GM06990 (cell line): ENCODE measurements at places on chromosomes 13 and 19.
A peak's percentile ranks its signal among the peaks of the same experiment; 100 is the strongest.

DNA sequence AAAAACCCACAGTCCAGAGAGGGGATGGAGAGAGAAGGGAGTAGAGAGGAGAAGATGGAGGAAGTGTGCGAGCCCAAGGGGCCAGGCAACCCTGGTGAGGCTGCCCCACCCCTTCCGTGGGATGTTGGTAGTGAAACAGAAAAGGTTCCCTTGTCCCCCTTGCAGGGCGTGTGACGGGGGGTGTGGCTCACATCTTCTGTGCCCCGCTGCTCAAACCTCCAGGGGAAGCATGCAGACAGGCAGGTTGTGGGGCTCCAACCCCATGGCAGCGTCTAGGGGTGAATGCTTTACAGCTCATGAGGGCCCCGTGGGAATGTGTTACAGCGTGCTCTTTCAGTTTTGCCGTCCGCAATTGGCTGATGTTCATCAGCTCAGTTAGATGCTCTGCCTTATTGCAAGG, 14.7 kb upstream of the EVI5L start:
- peak; percentile 61 for DNase-seq

DNA sequence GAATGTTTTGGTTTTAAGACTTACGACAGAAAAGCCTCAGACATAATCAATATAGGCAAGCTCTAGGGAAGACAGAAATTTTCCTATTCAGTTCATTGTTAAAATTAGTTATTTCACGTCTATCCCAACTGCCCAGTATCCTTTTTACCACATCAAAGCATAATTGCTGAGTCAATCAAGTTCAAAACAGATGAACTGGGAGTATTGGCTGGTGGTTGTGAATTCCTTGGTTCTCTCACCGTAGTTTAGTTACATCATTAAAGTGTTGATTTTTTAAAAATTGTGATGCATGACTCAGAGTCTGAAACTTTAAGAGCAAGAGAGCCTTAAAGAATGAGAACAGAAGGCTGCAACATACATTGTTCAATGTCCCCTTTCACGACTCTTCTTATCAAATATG, 143.3 kb upstream of the FREM2 start:
- DNase-seq = no peak

DNA sequence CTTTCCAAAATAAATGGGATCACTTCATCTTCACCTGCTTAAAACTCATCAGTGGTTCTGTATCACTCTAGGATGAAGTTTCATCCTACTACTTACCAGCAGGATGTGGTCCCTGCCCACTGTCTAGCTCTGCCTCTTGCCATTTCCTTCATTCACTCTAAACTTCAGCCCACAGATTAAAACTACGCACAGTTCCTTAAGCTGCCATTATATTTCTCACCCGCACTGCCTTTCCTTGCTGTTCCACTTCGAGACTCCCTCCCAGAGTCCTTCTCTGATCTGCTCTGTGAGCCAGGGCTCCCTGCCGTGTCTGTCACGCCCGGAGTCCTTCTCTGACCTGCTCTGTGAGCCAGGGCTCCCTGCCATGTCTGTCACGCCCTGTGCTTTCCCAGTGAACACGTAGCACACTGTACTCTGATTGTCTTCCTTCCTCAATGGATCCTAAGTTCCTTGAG, 52.0 kb upstream of the NPAS1 start:
- no peak for DNase-seq

GRCh38 chr19:4624733-4625362, 14.5 kb upstream of the TNFAIP8L1 start:
- DNase-seq = no peak

- DNase-seq = no peak
These were observed 212.5 kb downstream of the PCCA start for GRCh38 chr13:100301418-100301817.

DNA sequence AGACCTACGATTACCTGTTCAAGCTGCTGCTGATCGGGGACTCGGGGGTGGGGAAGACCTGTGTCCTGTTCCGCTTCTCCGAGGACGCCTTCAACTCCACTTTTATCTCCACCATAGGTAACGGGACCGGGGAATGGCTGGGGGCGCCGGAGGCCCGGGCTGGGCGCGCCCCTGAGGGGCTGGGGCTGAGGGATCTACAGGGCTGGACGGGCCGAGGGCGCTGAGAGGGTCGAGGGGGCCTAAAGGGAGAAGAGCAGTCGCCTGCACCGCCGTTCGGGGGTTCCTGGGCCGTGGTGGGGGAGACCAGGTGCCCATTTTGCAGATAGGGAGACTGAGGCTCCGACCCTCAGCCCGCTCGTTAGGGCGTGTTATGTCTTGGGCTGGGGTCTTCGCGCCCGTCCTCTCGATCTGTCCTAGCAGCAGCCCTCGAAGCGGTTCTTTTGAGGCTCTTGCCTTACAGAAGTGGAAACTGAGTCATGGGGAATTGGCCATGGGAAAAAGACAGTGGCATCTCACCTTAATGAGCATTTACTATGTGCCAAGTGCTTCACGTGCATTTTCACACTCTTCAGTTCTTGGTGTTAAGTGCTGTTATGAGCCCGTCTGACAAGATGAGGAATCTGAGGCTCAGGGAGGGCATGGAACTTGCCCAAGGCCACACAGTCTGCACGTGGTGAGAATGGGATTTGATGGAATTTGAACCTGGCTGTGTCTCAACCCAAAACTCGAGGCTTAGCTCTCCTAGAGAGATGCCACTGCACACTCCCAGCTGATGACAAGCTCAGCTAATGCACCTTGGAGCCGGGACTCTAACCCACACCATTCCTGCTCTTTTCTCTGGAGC, 442 bp downstream of the RAB8A start:
- no peak for DNase-seq

DNA sequence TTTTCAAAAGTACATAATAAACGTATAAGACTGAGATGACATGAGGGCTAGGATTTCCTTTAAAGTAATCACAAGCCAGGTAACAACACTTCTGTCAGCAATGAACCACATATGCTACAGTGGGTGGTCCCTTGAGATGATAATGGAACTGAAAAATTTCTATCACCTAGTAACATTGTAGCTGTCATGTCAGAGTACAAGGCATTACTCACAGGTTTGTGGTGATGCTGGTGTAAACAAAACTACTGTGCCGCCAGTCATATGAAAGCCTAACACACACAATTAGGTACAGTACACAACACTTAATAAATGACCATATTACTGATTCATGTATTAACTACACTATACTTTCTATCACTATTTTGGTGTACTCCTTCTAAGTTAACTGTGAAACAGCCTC, 36.8 kb downstream of the MIPEP start:
- no peak for DNase-seq

- no peak for DNase-seq
These were observed 5.3 kb upstream of the ACTN4 start for GRCh38 chr19:38642176-38642575.

GRCh38 chr19:32373585-32374295, 28.3 kb downstream of the ZNF507 start:
- DNase-seq = no peak

- no peak for DNase-seq
These were observed 192.5 kb downstream of the NDFIP2 start for GRCh38 chr13:79673310-79673992.

GRCh38 chr19:46471116-46471733, at the start of gene PNMA8A:
TSS of gene PNMA8A (minus strand) at chr19:46471563. CDS start at chr19:46471035, 528 bp downstream.
- no peak for DNase-seq

GRCh38 chr19:8397746-8398310, 7.7 kb downstream of the RAB11B start:
- DNase-seq = no peak

DNA sequence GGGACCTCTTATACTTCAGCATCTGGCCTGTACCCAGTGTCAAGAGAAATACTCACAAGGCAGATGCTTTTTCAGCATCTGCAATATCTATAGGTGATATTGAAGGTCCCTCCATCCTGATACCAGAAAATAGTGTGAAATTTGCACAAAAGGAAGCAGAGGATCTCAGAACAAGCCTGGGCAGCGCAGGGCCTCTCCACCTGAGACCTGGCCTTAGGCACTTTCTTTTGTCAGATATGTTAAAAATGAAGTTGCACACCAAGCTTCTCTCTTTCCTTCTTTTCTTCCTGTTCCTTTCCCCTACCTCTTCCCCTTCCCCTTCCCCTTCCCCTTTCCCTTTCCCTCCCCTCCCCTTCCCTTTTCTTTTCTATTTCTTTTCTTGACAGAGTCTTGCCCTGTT, 62.2 kb downstream of the ARHGEF18 start:
- DNase-seq = no peak

DNA sequence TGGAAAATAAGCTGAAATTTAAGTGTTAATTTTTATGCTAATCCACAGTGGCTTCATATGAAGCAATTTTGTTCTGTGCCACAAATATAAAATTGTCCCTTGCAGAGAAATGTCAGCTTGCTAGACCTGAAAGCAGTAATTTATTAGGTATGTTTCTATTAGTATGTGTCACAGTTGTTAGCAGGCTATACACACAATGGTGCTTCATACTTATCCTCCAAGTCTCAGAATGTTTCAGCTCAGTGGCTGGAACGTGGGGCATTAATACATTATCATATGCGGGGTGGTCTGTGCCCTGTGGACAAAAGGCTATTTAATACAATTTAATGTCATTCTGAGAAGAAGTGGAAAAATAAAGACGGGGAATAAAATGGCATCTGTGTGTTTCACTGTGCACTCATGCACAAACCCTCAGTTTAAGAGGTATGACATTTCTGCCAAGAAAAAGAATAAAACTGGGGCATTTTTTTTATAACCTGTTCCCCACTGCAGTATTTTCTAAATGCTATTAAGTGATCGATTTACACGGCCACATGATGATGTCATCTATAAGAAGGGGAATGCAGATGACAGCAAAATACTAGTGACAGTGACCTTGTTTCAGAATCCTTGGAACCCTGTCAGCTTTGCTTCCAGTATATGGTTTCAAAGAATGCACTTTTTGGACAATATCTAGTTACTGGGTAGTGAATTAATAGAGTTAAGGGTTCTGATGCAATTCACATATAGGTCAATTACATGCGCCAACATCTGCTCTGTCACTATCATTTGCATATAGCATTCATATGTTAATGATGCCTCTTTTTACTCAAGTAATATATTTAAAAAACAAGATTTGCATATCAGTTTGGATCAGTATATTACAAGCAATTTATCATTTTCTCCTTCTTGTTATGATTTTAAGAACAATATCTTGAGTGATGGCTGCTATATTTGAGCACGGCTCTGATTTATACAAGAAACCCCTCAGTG, 21.2 kb upstream of the ZNF536 start:
- DNase-seq = no peak

DNA sequence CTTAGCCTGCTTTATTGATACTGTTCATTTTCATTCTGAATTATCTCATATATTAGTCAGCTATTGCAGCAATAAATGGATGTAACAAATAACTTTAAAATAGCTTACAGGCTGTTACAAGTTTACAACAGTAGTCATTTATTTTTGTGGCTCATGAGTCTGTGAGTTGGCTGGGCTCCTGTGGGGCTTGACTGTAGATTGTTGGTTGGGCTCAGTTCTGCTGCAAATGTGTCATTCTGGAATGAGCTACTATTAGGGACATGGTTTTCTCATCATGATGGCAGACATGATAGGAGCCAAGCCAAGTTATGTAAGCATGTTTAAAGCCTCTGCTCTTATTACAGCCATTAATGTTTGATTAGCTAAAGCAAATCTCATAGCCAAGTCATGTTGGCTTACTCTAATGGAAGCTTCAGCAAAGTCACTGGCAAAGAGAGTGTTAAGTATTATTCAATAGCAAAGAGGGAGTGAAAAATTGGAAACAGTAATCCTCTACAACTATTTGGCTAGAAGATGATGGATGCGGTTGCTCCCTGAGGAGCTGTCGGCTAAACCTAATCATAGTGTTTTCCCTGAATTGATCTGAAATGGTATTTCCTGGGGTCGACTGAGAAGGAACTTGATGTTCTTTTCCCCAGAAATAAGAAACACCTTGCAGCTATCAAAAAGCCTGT, 391.3 kb downstream of the TDRD3 start:
- no peak for DNase-seq

GRCh38 chr19:17347361-17347760, 10.0 kb downstream of the GTPBP3 start:
- no peak for DNase-seq

GRCh38 chr19:18523841-18524240, 2.0 kb upstream of the ELL start:
- DNase-seq = no peak

- DNase-seq = no peak
These were observed 154.2 kb downstream of the TNFRSF19 start for GRCh38 chr13:23724196-23724970.

GRCh38 chr13:96903085-96903484, 91.2 kb downstream of the OXGR1 start:
- no peak for DNase-seq

DNA sequence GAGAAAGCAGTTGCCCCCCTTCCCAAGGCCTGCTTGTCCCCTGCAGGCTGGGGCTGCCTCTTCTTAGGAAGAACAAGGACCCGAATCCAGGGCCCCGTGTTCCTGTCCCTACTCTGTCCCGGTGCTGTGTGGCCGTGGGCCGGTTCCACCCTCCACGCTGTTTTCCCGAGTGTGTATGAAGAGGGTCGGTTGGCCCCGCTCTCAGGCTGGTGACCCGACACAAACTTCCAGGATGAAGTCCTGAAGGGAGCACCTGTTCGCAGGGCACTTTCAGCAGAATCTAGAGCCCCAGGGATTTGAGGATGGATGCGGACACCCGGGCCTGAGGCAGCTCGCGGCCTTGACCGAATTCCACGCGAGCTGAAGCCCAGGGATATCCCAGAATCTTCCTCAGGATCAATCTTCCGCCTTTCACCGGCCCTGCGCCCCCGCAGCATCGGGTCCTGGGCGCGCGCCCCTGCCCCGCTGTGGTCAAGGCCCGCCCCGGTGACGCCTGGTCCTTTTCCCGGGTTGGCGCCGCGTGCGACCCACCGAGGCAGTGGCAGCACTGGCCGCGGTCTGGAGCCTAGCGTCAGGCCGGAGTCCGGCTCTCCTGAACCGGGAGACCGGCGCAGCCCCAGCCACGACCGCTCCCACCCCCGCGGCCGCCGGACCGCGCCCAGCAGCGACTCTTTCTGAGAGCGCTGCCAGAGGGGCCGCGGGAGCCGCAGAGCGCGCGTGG, 528 bp upstream of the CHST8 start:
- no peak for DNase-seq

DNA sequence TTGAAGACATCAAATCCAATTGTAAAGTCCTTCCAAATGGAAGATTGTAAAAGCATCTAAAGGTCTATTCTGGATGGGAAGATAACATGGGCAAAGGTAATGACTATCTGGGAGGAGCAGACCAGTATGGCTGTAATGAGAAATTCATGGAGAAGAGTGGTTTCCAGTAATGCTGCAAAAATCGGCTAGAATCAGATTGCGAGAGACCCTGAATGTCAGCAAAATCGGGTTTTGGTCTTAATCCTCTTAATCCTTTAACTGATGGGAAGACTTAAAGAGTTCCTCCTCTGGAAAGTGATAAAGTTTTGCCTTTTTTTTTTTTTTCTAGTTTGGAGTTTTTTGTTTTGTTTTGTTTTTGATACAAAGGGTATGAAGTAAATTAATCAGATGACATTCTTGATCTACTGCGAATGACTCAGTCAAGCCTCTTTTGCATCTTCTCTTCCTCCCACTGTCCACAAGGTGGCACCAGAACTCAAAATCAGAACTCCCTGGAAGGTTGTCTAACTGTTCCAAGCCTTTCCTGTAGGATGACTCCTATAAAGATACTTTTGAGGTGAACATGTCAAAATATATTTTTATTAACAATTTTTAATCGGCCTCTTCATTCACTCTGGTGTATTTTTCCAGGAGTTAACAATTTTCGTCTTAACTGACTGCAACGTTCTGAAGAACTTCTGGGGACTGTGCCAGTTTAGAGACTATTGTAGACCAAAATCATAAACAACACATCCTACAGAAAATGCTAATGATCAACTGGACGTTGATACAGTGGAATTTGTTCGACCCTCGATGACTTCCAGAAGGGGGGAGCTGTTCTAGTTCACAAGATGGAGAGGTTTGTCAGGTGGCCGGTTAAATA, 213.3 kb upstream of the MIR17HG start:
- no peak for DNase-seq

- no peak for DNase-seq
These were observed 310.0 kb downstream of the TEX29 start for GRCh38 chr13:111630406-111630805.
